ENCODE measurements at places on chromosomes 7 and 10.

- DNase-seq = no peak
Measured at GRCh38 chr10:133212853-133213494, 17.0 kb upstream of the UTF1 start.

- DNase-seq = no peak
Measured at GRCh38 chr7:20696803-20697333, 81.4 kb downstream of the ABCB5 start.

DNA sequence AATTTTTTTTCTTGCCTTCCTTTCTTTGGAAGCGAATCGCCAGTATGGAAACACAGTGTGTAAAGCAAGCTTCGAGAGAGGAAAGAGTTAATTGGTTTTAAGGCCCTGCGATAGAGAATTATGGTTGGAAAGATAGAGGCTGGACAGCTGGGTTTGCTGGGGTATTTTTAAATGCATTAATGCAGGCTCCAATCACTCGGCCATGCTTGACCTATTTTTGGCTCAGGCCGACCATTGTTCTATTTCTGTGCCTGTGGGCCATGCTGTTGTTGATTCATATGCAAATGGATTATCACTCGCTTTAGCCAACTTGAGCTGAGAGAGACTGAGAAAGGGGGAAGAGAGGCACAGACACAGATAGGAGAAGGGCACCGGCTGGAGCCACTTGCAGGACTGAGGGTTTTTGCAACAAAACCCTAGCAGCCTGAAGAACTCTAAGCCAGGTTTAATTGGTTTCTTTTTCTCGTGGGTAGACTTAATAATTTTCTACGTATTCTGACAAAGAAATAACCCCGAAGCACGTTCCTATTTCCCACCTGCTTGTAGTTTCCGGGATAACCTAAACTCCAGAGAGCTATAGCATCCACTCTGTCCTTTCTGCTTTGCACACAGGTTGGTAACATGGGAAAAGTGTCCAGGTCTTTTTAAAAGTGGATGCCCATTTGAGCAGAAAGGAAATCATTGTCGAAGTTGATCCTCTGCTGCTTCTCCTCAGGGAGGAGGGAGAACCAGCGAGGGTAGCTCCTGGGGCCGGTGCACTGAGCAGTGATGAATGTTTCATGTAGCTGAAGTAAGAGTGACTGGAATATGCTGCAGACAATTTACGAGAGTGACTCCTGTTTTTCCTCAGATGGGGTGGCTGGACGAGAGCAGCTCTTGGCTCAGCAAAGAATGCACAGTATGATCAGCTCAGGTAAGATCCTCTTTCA lies at the start of gene HDAC9:
Gene HDAC9 (plus strand): TSS at position 338 of the 929 bp plus-strand sequence. CDS start 554 bp downstream, at position 892.
- DNase-seq = peak; percentile 76

- DNase-seq = no peak
Measured at GRCh38 chr10:62843600-62843999, 27.4 kb upstream of the EGR2 start.

GRCh38 chr7:22202141-22202540 lies 154.8 kb downstream of the RAPGEF5 start:
- no peak for DNase-seq

- DNase-seq = no peak
Measured at GRCh38 chr7:35839860-35840854, 39.3 kb downstream of the SEPTIN7 start.

- DNase-seq = no peak
Measured at GRCh38 chr10:60704471-60704870, 73.8 kb upstream of the CDK1 start.

GRCh38 chr7:70392256-70392876 lies 739.6 kb upstream of the GALNT17 start:
- DNase-seq = no peak

- DNase-seq = no peak
Measured at GRCh38 chr10:110859973-110860376, 11.8 kb upstream of the PDCD4 start.

DNA sequence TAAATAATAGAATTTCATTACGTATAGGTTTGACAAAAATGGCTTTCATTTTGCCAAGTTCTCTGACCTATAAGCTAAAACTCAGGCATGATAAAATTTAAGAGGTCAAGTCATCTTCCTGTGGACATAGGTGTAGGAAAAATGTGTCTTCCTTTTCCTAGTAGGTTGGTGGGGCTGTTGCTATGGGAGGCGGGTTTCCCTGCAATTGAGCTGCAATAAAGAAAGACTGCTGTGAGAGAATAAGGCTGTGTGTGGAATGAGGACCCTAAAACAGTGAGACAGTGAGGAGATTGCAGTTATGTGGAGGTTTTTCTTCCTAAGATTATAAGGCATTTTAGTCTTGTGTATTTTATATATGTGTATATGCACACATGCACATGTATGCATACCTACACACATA lies 13.0 kb upstream of the SEMA3A start:
- no peak for DNase-seq

DNA sequence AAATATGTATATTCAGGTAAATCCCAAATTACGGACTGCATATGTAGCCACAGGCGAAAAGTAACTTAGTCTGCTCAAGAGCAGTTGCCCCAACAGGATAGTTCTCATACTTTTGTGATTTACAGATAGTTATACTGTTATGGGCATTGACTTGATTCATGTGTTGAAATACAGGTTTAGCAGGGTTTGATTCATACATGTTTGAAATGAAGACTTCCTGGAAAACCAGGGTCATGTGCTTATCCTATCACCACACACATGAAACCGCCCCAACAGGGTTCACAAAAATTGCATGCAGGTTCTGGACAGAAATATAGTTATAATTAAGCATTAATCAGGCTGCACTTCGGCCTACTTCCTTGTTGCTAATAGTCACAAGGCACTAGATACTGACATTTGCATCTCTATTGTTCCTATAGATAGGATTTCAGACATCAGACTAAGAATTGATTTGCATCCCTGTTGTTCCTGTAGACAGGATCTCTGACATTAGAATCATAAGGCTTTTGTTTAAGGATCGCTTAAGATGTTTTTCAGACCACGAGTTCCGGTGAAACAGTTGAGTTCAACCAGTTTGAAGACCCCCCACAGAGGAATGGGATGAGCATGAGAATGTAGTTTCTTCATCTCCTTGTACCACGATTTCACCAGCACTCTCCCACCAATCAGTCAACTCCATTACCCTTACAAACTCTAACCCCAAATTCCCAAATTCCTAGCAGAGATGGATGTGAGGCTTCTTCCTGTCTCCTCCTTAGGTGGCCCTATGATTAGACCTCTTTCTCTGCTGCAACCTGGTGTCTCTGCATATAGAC lies 2.0 kb upstream of the ZNF398 start:
- DNase-seq = no peak

DNA sequence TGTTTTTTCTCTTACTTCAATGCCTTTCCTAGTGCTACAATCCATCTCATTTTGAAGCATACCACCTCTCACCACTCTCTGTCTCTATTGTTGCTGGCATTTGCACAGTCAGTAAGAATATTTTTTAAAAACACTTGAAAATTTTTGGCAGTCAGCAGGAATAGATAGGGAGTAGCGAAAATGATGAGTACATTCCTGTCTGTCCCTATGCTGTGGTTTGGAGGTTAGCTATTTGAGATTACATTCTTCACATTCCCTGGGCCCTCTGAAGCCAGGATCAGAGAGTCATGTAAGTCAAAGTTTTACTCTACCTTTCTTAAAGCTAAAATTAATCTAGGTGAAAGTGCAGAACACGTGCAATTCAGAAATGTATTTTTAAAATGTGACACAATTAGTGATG lies 53.0 kb upstream of the MAGI2 start:
- no peak for DNase-seq

- no peak for DNase-seq
Measured at GRCh38 chr10:101073631-101074030, 11.8 kb downstream of the KAZALD1 start.

- DNase-seq = peak; percentile 73
Measured at GRCh38 chr10:116849248-116850057, at the start of gene ENO4. Gene ENO4, plus strand, starts transcription at chr10:116849499. Its CDS starts 68 bp downstream, at chr10:116849567.

- no peak for DNase-seq
Measured at GRCh38 chr7:39259391-39260003, 281.8 kb downstream of the POU6F2 start.

- DNase-seq = no peak
Measured at GRCh38 chr7:52726493-52726892, 308.9 kb upstream of the POM121L12 start.

GRCh38 chr10:31677195-31678138 lies 251.2 kb downstream of the ARHGAP12 start:
- DNase-seq = no peak

GRCh38 chr7:151748733-151749132 lies 128.2 kb downstream of the PRKAG2 start:
- no peak for DNase-seq

Measured in nucleus accumbens (tissue), 56 donors.